BJ (cell line): ENCODE measurements at places on chromosomes 11 and 22.

DNA sequence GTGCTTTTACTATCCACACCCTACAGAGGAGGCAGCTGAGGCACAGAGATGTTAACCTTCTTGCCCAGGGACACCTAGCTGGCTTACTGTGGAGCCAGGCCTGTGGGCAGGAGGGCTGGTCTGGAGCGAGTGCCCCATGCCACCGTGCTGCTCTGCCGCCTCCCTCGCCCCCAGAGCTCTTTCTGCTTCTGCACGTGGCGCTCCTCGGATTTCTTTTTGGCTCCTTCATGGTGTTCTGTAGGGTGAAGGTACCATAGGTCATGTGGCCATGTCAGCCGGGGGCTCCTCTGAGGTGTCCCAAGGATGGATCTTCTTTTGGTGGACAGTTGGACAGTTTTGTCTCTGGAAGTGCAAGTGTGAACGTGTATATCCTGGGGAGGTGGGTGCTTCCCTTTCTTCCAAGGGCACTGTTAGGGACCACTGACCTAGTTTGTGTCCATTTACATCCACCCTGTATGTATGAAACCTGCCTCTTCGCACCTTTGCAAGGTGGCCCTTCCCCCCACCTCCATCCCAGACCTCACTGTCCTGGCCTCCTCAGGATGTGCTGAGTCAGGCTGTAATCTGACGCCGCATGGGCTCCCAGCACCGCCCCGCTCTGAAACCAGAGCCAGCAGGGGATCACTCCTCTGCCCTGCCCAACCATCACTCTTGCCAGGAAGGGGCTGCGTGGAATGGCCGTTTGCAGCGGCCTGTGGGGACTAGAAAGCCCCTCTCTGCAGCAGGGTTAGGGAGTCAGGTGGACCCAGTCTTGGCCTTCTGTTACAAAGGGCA lies 31.7 kb downstream of the POLR3H start:
- DNase-seq: no peak

GRCh38 chr11:126049159-126049558 lies 13.5 kb downstream of the CDON start:
- no peak for DNase-seq

DNA sequence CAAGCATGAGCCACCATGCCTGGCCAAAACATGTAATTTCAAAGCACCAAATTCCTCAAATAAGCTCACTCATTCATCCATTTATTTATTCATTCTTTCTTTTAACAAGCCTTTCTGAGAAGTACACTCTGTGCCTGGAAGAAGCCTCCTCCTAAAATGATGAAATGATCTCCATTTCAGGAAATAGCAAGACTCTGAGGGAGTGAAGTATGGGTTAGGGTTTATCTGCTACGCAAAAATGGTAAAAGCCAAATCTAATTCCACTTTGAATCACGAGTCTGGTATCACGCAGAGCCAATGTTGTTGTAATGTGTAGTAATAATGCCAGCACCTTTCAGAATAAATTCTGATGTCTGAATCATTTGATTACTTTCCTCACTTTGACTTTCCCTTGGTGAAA lies 1041.8 kb downstream of the LRRC4C start:
- no peak for DNase-seq

DNA sequence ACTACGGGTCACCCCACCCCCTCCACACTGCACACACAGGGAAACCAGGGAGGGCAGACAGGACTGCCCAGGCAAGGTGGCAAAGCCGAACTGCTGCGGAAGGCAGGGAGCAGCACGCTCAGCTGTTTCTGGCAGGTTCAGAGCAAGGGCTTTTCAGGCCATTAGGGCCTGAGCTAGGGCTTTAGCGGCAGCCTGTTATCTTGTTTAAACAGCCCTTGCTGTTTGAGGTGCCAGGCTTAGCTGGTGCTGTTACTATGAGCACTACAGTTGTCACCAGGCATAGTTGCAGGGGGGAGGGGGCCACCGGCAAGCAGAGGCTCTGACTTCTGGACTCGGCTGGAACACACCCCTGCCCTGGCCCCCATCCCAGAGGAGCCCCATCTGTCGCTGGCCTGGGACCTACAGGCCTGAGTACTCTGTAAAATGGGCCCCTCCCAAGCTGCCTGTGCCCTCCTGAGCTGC lies 34.9 kb downstream of the RSPH14 start:
- no peak for DNase-seq

- no peak for DNase-seq
Observed at GRCh38 chr22:37860796-37861421, 11.7 kb downstream of the EIF3L start.

DNA sequence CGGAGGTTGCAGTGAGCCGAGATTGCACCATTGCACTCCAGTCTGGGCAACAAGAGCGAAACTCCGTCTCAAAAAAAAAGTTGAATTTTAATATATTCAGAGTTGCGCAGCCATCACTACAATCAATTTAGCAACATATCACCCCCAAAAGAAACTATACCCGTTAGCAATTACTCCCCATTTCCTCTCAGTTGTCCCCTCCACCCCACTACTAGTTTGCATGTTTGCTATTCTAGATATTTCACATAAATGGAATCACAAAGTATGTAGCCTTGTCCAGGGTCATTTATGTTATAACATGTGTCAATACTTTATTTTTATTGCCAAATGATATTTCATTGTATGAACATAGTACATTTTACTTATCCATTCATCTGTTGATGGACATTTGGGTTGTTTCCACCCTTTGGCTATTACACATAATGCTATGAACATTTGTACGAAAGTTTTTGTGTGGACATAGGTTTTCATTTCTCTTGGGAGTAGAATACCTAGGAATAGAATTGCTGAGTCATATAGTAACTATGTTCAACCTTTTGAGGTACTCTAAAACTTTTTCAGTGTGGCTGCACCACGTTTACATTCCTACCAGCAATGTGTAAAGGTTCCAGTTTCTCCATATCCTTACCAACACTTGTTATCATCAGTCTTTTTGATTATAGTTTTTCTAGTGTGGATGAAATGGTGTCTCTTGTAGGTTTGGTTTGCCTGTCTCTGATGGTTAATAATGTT lies 2.2 kb downstream of the ZNF143 start:
- DNase-seq: no peak

DNA sequence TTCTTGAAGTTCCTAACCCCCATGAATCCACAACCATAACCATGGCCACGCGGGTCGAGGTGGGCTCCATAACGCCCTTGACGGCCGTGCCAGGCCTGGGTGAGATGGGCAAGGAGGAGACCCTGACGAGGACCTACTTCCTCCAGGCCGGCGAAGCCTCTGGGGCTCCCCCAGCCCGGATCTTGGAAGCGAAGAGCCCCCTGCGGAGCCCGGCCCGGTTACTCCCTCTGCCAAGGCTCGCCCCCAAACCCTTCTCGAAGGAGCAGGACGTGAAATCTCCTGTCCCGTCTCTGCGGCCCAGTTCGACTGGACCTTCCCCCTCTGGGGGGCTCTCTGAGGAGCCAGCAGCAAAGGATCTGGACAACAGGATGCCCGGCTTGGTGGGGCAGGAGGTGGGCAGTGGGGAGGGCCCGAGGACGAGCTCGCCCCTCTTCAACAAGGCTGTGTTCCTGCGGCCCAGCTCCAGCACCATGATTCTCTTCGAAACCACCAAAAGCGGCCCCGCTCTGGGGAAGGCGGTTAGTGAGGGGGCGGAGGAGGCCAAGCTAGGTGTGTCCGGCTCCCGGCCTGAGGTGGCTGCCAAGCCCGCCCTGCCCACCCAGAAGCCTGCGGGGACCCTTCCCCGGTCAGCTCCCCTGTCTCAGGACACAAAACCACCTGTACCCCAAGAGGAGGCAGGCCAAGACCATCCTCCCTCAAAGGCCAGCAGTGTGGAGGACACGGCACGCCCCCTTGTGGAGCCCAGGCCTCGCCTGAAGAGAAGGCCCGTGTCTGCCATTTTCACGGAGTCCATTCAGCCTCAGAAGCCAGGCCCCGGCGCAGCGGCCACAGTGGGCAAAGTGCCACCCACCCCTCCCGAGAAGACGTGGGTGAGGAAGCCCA lies 75.7 kb downstream of the KIAA1671 start:
- DNase-seq: no peak

- DNase-seq: no peak
Observed at GRCh38 chr11:76321340-76321739, 59.6 kb downstream of the THAP12 start.

- no peak for DNase-seq
Observed at GRCh38 chr11:127126986-127127385, 126.4 kb upstream of the KIRREL3 start.

GRCh38 chr11:46343520-46343919 lies 3.7 kb upstream of the DGKZ start:
- DNase-seq: no peak

GRCh38 chr11:46597155-46597554 lies 3.3 kb upstream of the AMBRA1 start:
- DNase-seq: no peak

- no peak for DNase-seq
Observed at GRCh38 chr11:6249770-6250555, 9.7 kb upstream of the CCKBR start.

GRCh38 chr22:38347181-38347943 lies 30.1 kb upstream of the CSNK1E start:
- no peak for DNase-seq

DNA sequence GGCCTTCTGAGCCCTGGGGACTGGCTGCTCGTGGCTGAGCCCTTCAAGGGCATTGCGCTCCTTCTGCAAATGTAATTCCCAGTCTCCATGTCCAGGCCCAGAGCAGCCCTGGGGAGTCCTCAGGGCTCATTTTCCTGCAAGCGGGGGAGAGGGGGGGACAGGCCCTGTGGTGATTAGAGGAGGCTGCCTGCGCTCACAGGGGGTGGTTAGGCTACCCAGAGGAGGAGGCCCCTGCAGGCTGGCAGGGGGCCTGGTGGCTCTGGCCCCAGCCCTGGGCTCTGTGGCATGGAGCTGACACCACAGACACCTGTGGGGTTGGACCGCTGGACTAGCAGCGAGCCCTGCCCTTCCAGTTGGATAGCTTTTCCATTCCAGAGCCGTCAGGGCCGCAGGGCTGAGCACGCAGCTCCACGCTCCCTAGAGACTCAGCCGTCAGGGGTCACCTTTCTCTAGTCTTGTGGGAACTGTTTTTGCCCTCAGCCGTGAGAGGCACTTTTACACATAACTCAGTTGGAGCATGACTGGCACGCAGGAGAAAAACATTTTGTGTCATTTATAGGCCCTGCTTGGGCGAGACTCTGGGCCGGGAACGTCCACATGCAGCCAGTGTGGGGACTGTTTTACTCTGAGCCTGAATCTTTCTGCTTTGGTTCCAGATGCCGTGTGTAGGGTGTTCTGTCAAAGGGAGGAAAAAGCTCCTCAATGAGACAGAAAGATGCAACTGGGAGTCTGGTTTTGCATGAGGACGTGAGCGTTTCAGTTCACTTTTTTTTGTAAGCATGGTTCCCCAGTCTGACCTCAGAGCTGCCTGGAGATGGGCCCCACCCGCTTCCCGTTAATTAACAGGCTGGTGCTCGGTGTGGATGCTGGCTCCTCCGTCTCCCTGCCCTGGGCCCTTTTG lies 58.1 kb downstream of the LRP5 start:
- DNase-seq: no peak

- DNase-seq: peak; percentile 68
Observed at GRCh38 chr11:65903068-65903481, 2.9 kb upstream of the FOSL1 start.

DNA sequence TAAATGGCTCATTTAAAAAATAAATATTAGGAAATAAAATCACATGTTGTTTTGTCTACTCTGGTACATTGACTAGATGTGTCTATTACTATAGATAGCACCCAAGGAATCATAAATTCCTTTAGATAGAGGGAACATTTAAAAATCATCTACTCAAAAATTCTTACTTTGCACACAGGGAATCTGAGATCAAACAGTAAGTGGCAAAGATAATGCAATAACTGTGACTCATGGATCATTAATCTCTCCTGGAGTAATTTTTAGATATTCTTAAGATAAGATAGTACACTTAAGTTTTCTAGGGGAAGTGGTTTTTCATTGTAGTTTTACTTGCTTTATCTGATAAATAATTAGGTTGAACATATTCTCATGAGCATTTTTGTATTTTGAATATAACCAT lies 468.9 kb downstream of the LUZP2 start:
- no peak for DNase-seq

- DNase-seq: peak; percentile 10
Observed at GRCh38 chr11:105152021-105152512, 12.5 kb upstream of the CARD18 start.

DNA sequence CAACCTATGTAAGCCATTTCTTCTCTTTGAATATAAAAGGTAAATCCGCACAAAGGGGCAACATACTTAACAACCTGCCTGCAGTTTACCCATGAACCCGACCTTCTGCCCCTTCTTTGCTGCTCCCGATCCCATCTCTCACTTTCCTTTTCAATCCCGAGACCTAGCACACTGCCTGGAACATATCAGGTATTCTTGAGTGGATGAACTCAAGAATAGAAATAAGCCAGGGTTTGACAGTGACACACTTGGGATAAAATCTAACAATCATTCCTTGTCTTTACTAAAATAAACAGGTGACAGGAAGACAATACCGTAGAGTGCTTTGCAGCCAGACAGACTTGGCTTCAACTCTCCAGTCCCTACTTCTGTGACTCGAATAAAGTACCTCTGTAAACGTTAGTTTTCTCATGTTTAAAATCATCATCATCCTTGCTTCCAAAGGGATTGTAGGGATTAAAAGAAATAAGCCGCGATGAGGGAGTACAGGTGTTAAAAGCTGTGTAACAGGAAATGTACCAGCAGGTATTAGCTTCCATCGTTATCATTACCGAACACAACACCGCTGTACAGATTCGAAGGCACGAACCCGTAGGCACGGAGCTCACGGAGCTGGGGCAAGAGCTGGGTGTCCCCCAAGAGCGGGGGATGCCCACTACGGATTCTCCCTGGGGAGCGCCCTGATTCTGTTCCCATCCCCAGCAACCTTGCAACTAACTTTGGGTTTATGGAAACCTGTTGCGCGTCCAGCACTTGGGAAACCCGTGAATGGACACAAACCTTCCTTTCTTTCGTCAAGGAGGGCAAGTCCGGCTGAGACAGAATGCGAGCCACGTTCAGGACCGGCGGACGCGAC lies 720 bp downstream of the UFD1 start:
- no peak for DNase-seq

DNA sequence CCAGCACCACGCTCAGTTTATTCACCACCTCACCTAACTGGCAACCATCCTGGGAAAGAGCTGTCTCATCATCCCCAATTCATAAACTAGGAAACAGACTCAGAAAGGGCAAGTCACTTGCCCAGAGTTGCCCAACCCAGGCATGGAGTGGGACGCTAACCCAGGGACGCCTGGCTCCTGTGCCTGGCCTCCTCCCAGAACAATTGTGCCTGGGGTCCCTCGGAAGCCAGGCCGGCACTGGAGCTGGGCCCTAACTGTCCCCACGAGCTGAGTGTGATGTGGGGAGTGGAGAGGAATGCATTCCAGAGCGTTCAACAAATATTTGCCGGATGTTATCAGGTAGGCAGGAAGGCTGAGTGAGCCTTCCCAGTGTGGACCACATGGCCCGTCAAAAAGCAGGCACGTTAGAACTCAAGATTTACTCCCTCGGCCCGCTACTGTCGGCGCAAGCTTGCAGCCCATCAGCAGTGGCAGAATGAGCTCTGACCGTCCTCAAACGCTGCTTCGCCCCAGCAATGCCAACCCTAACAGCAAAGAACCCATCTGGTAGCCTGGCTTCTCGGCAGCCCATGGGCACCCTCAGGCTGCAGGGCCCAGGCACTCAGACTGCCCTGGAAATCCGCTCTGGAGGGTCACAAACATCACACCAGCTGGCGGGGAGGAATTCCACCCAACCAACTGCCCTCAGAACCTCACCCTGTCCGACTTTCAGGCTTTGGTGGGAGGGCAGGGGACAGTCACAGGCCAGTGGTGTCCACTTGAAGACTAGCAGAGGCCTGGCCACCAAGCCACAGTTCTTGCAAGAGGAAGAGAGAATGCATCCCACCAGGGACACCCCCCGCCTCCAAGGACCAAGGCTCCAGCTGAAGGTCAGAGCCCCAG lies 35.6 kb downstream of the MYH9 start:
- no peak for DNase-seq
